ENCODE measurements at places on chromosomes 4 and X.
A peak's percentile ranks its signal among the peaks of the same experiment; 100 is the strongest.

- no peak for DNase-seq
Measured at GRCh38 chrX:1012678-1013300, 199.7 kb downstream of the CRLF2 start.

DNA sequence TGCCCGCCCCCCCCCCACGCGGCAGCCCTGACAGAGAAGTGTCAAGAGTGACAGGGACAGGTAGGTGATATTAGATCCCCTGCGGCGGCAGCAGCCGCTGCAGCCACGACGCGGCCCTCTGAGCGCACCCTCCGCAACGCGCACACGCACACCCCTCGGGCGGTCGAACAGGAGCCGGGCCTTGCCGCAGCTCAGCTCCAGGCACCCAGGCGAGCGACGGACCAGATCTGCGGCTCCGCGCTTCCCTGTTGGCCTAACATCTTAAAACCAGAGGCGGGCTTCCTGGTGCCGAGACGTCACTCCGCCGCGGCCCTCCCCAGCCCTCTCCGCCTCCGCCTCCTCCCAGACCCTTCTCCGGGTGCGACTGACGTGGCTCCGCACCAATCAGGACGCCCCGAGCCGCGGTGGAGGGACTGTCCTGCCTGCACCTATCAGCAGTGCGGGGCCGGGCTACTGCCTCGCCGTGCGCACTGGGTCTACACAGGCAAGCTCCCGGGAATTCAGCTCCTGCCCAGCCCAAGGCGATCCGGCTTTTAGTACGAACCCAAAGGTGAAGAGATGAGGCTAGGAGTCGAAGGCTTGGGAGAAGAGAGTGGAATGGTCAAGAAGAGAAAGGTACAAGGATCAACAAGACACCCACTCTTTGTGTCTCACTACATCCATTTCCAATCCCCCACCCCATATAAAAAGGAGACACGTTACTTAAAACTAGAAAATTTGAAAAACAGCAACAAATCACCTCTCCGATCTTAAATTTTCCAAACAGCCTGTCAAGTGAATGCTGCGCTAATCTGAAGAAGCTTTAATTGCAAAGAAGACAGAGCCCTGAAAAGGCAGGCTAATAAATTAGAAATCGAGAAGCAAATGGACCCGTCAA is at the start of gene PITX2:
Gene PITX2 (minus strand): TSS at position 237 of the 877 bp plus-strand sequence. CDS start 617 bp downstream, outside the sequence.
- peak; percentile 99 for DNase-seq

DNA sequence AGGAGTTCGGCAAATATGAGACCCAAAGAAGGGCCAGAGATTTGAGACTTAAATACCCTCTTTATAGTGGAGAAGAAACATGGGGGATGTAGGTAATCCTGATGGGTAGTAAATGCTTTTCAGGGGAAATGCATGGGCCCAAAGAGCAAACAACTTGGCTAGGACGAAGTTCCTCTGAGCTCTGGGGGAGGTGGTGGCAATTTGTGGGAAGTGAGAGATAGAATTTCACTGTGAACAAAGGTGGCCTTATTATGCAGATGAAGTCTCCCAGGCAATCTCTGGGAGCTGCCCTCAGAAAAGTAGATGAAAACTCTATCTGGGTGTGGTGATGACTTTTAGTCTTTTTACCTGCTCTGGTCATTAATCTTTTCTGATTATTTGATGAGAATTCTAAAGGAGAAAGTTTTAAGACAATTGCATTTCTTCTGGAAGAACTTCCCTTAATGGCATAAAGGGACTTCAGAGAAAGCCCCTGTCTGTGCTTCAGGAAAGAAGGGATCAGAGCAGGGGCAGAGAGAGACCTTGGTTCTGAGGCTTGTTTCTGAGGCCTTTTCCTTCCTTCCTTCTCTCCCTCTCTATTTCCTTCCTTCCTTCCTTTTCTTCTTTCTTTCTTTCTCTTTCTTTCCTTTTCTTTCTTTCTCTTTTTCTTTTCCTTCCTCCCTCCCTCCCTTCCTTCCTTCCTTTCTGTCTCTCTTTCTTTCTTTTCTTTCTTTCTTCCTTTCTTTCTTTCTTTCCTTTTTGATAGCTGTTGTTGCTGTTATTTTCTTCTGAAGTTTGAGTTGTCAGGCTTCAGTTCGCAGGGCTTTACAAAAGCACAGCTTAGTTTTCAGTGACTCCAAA is 37.5 kb upstream of the MAOA start:
- DNase-seq = no peak

DNA sequence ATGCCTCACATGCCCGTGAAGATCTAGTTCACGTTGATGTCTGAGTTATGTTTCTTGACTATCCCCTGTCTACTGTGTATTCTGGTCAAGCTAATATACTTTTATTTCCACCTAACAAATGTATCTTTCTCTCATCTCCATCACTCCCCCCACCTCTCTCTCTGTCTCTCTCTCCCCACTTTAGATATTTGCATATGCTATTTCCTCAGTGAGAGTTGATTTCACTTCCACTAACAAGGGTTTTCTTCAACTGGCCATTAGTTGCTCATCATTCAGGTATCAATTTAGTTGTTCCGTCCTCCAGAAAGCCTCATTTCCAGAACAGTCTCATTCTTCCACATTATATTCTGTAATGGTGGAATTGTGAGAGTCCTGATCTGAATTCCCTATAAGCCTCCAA is 1777.8 kb upstream of the TENM3 start:
- no peak for DNase-seq

GRCh38 chr4:123659730-123660129 is 263.1 kb downstream of the SPRY1 start:
- DNase-seq = no peak

GRCh38 chr4:165726831-165727230 is 146.2 kb upstream of the TLL1 start:
- DNase-seq = no peak

DNA sequence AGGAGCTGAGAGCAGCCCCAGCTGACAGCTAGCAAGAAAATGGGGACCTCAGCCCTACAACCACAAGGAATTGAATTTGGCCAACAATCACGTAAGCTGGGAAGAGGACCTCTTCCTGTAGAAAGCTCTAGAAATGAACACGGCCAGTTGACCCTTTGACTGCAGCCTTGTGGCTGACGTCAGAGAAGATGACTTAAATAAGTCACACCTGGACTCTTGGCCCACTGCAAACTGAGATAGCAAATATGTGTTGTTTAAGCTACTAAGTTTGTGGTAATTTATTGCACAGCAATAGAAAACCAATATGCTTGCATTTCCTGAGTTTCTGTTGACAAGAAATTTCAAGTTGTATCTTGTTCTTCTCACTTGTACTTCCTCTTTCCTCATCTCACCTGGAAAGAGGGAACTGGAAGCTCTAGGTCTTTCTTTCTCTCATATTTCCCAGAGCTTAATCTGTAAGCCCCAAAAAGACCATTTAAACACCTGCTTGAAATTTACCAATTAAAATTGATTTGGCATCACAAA is 18.8 kb downstream of the PRKG2 start:
- DNase-seq = no peak

- DNase-seq = no peak
Measured at GRCh38 chr4:39085891-39086290, 23.9 kb downstream of the KLHL5 start.
